ENCODE measurements at places on chromosomes 6 and 20. TPM values are rescaled to one million over a fixed set of nuclear protein-coding genes. Genes with fewer than 3 reads are reported as not detected.

Gene OPN5
- not detected for total RNA-seq

Gene FAM83B
- total RNA-seq: not detected

DNA sequence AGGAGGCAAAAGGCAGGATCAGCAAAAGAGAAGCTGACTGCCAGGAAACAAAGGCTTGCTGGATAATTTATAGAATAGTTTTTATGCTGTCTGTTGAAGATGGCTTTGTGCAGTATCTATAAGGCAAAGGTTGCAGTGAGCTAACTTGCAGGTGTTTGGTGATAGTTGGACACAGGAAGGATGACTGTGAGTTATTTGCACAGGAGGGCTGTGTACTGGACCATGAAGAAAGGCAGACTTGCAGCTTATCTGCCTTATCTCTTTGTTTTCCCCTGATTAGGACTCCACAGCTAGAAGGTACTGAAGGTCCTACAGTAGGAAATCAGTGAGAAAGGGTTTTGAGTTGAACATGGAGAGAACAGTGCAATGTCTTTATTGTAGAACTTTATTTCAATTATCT, 2.1 kb downstream of the BTN1A1 start:
- DNase-seq: no peak

GRCh38 chr6:120198033-120198432, 848.5 kb upstream of the MAN1A1 start:
- no peak for DNase-seq

All from activated naive CD4-positive, alpha-beta T cell treated with anti-CD3 and anti-CD28 coated beads, Interleukin-2, amount 50 U/mL, for 72 hours (primary cell).